ENCODE measurements at places on chromosomes 1 and 21.

GRCh38 chr1:115842948-115843347, 2.0 kb upstream of the NHLH2 start:
- no peak for DNase-seq

GRCh38 chr1:18955131-18955440, 1.4 kb downstream of the IFFO2 start:
- no peak for DNase-seq

- DNase-seq = no peak
Observed at GRCh38 chr1:77316966-77317365, 35.1 kb downstream of the AK5 start.

- DNase-seq = no peak
Observed at GRCh38 chr1:1314237-1314586, 5.8 kb downstream of the PUSL1 start.

DNA sequence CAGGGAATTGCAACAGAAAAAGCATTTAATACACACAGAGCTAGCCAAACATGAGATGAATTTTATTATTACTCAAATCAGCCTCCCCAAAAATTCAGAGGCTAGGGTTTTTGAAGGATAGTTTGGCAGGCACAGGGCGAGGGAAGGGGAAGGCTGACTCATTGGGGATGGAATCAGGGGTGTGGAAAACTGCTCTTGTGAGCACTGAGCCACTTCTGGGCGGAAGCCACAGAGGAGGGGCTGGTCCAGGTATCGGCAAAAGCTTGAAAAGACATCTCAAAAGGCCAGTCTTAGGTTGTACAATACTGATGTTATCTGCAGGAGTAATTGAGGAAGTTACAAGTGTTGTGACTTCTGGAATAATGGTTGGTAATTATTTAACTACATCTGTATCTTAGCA, 109.4 kb downstream of the TLR5 start:
- DNase-seq = no peak

DNA sequence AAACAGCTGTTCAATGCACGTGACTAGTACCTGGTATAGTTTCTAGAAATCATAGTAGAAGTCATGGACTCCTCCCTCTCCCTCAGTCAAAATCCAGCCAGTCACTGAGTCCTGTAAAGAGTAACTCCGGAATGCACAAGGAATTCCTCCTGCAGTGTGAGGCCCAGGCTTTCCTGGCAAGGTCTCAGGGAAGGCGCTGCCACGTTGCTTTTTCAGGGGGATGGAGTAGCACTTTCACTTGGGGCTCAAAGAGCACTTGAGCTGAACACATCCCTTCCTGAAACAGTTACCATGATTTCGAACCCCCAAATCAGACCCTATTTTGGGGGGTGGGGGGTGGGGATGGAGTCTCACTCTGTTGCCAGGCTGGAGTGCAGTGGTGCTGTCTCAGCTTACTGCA, 26.4 kb upstream of the LRRC8D start:
- DNase-seq = no peak

- no peak for DNase-seq
Observed at GRCh38 chr1:185448591-185449186, 131.6 kb upstream of the IVNS1ABP start.

DNA sequence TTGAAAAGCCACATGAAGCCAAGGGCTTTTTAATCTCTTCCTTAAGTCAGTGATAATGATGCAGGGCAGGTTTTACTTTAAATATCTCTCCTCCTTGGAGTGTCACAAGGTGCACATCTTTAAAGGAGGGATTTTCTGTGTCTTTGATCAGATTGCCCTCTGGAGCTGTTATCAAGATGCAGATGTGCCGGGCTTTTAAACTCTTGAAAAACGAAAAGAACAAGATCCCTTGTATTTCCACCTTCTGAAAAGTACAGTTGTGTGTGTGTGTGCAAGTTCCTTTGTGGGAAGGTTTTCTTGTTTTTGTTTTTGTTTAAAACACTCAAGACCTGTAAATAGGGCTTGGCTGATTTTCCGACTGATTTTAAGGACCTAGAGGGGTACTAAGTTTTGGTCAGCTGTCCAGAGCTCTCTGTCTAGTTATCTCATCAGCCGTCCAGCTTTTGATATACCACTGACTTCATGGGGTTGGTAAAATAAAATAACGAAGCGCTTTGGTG, 1.6 kb downstream of the MARK1 start:
- no peak for DNase-seq

- DNase-seq = no peak
Observed at GRCh38 chr21:45639206-45640000, 4.1 kb upstream of the PCBP3 start.
